ENCODE measurements at places on chromosomes 1 and 21.

DNA sequence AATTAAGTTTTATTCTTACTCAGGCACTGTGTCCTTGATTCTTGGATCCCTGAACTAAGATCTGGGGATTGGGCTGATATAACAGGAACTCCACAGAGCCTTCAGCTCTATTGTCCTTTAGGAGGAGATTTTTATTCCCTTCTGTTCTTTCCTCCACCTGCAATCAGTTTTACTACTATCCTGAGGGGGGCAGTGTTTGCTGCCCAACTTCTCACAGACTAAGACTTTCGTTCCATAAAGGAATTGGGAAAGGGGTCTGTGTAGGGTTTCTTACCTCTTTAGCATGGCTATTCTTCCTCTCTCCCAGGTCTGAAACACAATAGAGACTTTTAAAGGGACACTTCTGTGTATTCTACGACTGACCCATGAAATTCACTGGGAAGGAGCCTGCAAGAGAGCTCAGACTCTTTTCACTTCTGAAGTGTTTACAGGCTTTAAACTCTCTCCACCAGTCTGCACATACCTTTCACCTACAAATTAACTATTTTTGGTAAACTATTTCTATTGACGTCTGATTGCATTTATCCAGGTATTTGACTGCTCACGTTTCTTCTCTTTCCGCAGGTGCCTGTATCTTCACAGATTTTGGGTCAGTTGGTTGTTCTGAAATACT lies 103.3 kb upstream of the DEPDC1 start:
- no peak for DNase-seq

- DNase-seq, result no peak
Observed at GRCh38 chr1:228263636-228264035, 55.8 kb downstream of the OBSCN start.

- no peak for DNase-seq
Observed at GRCh38 chr1:54249819-54250435, 50.0 kb downstream of the MRPL37 start.

- DNase-seq, result no peak
Observed at GRCh38 chr1:157992031-157992832, 1.2 kb upstream of the KIRREL1 start.

DNA sequence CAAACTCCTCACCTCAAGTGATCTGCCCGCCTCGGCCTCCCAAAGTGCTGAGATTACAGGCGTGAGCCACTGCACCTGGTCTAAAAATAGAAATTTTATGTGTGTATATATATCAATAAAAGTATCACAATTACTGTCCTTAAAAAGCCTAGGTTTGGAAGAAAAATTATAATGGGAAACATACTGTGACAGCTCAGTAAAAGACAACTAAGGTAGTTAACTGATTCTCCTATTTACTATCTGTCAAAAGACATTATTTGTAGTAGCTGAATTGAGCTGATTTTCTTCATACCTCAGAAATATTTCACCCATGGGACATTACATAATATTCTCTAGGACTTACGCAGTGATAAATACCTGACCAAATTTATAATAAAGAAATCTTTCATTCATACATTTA lies 122.5 kb downstream of the SMYD3 start:
- DNase-seq, result no peak

- DNase-seq, result no peak
Observed at GRCh38 chr1:231973830-231974229, 347.2 kb downstream of the DISC1 start.

DNA sequence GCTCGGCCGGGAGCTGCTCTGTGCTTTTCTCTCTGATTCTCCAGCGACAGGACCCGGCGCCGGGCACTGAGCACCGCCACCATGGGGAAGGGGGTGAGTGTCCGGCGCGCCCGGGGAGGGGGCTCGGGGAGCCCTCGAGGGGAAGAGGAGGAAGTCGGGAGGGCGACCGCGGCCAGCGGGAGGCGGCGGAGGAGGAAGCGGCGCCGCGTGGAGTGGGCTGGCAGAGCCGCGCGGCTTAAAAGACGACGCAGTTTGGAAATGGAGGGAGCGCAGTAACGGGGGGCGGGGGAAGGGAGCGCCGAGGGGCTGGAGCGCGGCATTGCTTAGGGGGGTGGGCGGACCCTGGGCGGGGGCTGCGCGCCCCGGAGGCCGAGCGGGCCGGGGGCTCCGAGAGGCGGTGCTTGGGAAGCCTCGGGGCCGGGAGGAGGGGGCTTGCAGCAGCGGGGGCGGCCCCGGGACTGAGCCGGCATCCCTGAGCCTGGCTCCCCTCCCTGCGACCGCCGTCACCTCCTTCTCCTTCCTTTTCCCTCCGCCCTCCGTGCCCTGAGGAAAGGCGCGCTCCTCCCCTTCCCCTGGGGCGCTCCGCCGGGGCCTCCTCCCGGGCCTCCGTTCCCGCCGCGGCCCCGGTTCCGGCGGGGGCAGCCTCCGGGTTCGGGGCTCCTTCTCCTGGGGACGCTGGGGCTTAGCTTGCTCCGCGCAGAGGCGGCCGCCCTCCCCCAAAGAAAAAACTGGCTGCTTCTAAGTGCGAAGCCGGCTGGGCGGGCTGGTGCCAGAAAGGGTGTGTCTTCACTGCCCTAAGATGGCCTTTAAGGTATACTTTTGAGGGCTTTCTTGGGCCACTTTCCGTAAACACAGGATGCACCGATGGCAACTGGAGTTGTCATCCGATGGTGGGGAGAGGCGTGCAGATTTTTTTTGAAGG lies 648 bp downstream of the ATP1A1 start:
- DNase-seq, result no peak

Measured in keratinocyte (primary cell).